BE2C (cell line): ENCODE measurements at places on chromosomes 2 and 18.
A peak's percentile ranks its signal among the peaks of the same experiment; 100 is the strongest.

DNA sequence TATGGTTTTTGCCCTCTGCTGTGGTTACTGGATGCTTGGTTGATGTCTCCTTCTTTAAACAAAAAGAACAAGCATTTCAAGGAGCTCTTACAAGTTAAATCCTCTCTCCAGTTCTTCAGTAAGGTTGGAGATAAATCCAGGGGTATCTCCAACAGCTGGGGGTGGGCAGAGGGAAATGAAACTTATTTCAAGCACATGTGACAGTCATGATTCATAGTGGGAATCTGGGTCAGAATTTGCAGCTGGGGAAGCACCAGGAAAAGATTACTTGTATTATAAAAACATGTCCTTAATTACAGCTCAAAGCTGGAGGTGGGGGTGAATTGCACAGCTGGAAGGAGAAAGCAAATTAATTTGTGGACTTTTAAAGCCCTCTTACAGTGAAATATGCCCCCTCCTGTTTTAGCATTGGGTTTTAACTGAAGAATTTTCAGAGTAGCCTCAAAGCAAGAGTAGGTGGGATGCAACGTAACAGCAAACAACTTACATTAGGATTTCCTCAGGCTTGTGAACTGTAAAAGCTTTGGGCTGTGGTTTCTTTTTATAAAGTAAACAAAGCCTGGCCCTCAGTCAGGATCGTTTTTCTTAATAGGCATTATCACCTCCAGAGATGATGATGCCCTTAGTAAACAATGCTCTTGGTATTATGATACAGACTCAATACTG, 596.4 kb downstream of the NYAP2 start:
- no peak for DNase-seq

- DNase-seq: peak; percentile 11
Measured at GRCh38 chr2:158580760-158581159, 124.0 kb downstream of the PKP4 start.

DNA sequence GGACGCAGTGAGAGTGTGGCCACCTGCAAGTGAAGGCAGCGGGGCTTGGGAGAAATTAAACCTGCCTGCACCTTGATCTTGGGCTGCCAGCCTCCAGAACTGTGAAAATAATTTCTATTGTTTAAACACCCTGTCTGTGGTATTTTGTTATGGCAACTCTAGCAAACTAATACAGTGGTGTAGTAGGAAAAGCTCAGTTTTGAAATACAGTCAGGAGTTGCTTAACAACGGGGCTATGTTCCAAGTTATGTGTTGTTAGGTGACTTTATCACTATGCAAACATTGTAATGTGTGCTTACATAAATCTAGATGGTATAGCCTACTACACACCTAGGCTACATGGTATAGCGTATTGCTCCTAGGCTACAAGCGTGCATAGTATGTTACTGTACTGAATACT, 93.4 kb upstream of the FN1 start:
- DNase-seq: no peak

- no peak for DNase-seq
Measured at GRCh38 chr2:163182764-163183354, 344.3 kb upstream of the KCNH7 start.

- no peak for DNase-seq
Measured at GRCh38 chr2:59662127-59662861, 891.2 kb downstream of the BCL11A start.

DNA sequence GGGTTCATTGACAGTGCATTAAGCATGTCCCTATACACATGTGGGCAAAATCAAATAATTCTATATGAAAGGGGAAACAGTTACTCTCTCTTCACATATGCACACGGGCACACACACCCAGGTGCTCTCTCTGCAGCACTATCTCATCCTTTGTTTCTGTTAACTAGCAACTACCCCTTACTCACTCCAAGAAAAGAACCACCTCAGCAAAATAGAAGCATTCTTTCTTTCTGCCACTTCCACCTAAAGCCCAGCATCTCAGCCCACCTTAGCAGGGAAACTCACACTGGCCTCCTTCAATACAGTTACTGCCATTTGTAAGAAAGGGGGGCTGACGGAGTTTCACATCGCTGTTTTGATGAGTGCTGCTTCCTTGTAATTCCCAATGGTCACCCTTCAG, 216.3 kb upstream of the ID2 start:
- DNase-seq: no peak

DNA sequence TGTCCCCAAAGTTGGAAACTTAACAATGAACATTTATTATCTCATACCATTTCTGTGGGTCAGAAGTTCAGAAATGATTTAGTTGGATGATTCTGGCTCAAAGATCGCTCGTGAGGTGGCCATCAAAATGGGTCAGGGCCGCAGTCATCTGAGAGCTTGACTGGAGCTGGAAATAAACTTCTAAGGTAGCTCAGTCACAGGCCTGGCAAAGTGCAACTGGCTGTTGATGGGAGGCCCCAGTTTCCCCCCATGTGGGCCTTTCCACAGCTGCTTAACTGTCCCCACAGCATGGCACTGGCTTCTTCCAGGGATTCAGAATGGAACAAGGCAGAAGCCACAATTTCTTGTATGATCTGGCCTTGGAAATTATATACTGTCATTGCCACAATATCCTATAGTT, 200.1 kb upstream of the RAB12 start:
- DNase-seq: no peak

DNA sequence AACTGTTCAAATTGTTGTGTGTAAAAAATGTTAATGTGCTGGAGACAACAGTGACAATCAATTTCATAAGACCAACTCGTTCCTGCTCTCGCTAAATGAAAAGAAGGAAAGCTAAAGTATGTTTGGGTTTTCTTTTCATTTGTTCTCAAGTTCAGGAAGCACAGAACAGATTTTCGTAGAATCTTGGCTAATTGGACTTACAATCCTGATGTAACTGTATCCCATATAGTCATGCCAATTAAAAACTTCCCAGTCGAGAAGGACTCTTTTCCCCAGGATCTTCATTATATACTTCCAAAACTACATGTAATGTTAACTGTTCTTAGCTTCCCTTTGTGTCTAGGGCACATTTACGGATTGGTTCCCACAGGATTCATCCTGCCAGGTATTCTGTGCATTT, 135.4 kb upstream of the ITGB6 start:
- no peak for DNase-seq

GRCh38 chr18:9696112-9696511, 12.0 kb upstream of the RAB31 start:
- DNase-seq: no peak

GRCh38 chr2:161077367-161078210, 82.6 kb upstream of the TANK start:
- DNase-seq: no peak

DNA sequence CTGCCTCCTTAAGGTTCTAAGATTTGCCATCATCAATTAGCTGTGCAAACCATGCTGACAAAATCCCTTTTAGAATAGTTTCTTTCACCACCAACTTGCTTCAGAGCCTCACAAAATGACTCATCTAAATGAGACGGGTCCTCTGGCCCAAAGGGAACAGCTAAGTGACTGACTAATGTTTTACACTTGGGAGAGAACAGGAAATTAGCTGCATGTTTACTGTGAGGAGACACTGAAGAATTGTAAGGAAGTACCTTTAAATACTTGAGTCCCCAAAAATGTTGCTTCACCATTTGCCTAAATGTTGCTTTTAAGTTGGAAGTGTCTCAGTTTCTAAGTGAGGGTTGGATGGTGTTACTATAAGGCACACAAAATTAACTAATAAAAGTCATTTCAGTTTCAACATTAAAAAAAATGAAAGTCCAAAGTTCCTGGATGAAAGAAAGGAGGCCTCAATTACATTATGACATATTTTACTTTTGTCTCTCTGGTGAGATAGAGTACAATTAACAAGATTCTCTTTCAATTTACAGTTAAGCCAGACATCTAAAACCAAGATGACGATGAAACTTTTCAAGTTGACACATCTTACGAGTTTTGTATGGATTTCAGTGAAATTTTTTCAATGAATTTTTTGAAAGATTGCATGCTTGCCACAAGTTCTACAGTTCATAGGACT, 229.1 kb upstream of the FN1 start:
- DNase-seq: no peak

DNA sequence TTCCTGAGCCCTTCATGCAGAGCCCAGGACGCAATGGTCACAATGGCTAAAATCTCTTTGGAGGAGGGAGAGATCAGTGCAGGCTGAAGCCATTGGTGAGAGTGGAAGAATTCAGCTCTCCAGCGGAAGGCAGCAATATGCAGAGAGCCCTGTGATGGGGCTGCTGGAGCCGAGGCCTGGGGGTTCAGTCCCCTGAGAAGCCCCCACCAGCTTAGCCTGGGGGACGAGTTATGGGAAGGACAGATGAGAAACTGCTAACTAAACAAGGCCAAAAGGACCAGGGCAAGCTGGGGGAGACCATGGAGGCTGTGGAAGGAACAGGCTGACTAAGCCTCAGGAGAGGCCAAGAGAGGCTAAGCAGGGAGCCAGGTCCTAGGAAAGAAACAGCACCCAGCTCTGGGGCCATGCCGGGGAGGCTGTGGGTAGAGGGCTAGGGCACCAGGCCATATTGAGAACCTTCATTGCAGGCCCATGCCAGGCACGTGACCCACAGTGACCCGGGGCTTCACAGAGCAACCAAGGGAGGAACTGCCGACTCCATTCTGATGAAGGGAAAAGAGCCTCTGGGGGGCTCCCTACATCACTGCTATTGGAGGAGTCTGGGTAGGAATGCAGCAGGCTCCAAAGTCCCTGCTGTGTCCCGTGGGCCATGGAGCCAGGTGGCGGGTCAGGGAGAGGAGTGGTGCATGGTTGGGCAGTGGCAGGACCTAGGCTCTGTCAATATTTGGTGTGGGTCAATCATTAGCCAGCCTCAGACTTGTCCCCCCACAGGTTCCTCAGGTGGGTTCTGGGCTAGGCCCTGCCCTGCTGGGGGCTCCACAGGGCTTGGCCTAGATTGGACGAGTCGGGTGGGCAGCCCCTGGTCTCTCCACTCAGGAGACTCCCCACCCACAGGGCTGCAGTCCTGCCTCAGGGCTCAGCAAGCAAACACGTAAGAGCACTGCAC, 19.8 kb downstream of the PROC start:
- DNase-seq: no peak

DNA sequence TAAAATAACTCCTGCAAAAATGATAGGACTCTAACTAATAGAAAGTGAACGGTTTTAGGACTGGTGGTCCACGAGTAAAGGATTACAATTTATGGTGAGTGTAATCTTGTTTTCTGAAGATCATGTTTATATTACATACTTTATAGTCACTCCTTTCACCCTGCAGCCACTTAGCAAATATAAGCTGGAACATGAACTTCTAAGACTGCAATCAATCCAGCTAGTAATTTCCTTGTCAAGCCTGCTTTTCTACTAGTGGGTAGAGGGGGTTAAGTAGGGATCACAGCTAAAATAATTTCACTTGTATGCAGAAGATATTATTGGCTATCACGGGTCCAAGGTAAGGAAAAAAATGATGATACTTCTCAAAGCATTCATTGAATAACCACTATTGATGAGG, 125.5 kb upstream of the NETO1 start:
- DNase-seq: no peak

DNA sequence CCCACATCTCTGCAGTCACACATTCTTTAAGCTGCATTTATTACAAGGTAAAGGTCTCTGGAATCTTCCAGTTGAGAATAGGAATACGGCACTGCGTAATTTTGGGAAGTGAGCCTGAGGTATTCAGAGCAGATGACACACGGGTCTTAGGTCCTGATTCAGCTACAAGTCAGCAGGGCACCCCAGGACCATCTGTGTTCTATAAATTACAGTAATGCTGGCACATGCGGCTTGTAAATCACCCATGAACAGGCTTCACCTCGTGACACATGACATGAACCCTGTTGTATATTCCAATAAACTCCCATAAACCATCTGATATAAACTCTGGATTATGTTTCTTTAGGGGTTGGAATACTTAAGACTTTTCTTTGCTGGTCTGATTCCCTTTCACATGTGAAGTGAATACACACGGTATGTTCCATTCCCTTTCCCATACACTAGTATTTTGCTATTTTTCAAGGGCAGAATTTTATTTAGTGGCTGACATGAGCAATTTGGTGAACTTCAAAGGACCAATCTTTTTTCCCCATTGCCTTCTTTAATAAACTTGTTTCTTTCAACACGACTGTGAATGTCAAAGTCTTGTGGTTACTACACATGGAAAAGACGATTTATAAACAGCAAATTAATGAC, 298.6 kb downstream of the MEIS1 start:
- no peak for DNase-seq

GRCh38 chr2:219245148-219245898, at the start of the genes GLB1L and STK16:
Gene GLB1L (minus strand): TSS chr2:219245444. CDS start chr2:219243573, 1,871 bp downstream.
Gene STK16 (plus strand): TSS chr2:219245479. CDS start chr2:219246000, 521 bp downstream.
- DNase-seq: peak; percentile 94

GRCh38 chr2:116879650-116880160, 934.8 kb upstream of the DDX18 start:
- DNase-seq: no peak

GRCh38 chr18:38635709-38636430, 1070.3 kb upstream of the CELF4 start:
- DNase-seq: no peak

DNA sequence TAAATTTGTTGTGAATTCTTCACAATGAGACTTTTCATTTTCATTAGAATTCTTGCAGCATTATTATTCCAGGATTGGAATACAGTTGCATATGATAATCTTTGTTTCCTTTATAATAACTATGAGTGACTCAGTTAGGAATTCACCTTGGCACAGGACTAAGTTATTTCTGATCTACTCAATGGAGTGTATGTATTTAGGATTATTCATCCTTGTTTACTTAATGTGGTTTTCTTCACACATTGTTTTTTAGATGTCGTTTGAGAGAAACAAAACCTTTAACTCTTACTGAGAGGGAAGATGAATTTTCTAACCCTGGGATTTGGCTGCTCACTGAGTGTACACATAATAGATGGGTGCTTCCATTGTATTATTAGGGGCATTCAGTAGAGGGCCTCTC, 970.1 kb downstream of the DPP10 start:
- no peak for DNase-seq

- DNase-seq: no peak
Measured at GRCh38 chr2:152480821-152481399, 145.9 kb downstream of the FMNL2 start.

DNA sequence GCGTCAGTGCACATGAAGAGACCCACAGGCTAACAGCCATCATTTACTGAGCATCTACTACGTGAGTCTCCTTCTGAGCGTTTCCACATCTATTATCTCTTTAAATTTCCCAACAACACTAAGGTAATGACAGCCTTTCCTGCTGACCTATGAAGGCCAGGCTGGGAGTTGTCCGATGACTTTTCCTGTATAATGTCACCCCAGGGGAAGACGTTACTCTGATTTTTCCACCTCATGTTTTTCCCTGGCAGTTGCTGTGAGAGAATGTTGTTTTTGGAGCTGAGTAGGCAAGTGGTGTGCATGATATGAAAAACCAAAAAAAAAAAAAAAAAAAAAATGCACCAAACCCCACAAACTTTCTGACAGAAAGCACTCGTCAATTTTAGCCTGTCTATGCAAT, 207.6 kb downstream of the SLC8A1 start:
- DNase-seq: no peak

- peak; percentile 81 for DNase-seq
Measured at GRCh38 chr2:6917071-6917760, at the start of gene RNF144A. Gene RNF144A (plus strand): TSS chr2:6917412. CDS start chr2:6996927, 79,515 bp downstream.

GRCh38 chr2:105330681-105331375, 1.3 kb upstream of the TGFBRAP1 start:
- no peak for DNase-seq
